Activated T-helper 17 cell treated with anti-CD3 and anti-CD28 coated beads, Interleukin-2, amount 50 U/mL, for 72 hours (primary cell): ENCODE measurements at places on chromosomes 6 and 20. TPM values are rescaled to one million over a fixed set of nuclear protein-coding genes. Genes with fewer than 3 reads are reported as not detected.

DNA sequence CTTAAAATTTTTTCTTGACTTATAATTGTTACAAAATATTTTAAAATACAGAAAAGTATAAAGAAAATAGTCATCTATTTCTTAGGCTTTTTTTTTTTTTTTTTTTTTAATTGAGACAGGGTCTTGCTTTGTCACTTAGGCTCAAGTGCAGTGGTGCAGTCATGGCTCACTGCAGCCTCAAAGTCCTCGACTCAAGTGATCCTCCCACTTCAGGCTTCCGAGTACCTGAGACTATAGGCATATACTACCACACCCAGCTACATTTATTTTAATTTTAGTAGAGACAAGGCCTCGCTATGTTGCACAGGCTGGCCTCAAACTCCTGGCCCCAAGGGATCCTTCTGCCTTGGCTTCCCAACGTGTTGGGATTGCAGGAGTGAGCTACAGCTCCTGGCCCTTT, 5.3 kb upstream of the ACAT2 start:
- ATAC-seq, result no peak

DNA sequence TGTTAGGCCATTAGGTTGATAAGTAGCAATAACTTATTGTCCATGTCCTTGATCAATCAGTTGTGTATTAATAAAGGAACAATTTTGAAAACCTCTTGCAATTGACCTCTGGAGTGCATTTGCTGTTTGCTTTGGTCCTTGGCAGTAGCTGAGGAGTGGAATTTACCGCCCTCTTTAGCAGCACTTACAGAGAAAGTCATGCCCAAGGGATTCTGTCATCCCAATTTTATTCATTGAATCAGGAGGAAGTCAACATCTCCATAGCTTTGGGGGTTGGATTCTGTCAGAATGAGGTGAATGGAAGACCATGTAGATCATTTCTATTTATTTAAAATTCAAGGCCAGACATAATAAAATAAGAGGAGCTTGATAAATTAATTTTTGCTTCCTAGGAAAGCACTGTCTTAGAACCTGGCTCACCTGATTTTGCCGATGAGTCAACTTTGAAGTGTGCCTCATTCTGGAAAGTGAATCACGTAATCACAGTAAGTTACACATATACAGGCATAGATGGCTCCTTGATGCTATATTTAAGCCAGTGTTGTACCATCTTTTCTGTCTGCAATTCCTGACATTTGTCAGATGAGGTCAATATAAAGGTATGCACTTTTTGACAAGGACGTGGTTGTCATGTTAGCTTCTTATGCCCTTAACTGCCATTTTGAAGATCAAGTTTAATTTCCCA, 128.7 kb upstream of the MLIP start:
- ATAC-seq, result no peak

GRCh38 chr6:54053881-54054391, 57.3 kb upstream of the MLIP start:
- no peak for ATAC-seq

DNA sequence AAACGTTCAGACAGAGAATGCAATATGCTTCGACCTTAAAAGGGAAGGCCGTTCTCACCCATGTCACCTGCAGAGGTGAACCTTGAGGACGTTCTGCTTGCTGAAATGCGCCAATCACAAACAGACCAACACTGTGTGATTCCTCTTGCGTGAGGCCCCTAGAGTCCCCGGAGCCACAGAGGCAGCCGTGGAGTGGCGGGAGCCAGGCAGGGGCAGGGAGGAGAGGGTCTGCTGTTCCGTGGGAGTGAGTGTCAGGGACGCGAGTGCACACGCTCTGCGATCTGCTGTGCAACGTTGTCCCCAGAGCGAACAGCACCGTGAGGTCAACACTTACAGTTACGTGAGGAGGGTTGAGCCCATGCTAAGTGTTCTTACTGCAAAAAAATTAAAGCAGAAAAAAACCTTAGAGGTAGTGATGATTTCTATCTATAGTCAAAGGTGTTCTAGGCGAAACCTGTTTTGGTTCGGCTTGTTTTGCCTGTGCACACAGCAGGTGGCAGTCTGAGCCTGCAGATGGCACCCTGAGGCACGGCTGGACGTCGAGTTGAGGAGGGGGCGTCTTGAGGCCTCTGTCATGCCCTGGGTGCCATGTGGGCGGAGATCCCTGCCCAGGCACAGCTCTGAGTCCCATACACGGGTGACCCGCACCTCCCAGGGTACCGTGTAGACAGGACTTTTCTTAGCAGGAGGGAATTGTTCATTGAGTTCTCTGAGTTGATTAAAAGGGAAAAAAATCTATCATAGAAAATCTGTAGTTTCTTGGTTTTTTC, 71.7 kb upstream of the FRMD1 start:
- no peak for ATAC-seq

STX11 gene
- 25.9 TPM for total RNA-seq

KIF13A gene
- not detected for total RNA-seq

DNA sequence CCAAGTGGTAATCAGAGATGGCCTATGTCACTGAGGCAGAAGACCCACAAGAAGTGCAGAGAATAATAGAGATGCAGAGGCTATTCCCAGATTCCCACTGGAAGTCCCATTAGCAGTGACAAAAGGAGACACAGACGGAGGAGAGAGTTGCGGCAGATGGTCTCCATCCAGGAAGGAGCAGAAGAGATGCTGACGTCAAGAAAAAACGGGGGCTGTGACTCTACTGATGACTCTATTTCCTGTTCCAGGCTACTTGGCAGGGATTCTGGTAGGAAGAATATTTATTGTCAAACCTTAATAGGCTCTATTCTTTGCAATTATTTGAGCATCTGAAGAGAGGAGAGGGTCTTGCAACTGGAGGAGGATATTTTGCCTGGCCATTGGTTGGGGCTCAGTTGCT, 246.0 kb upstream of the ECI2 start:
- no peak for ATAC-seq

DNA sequence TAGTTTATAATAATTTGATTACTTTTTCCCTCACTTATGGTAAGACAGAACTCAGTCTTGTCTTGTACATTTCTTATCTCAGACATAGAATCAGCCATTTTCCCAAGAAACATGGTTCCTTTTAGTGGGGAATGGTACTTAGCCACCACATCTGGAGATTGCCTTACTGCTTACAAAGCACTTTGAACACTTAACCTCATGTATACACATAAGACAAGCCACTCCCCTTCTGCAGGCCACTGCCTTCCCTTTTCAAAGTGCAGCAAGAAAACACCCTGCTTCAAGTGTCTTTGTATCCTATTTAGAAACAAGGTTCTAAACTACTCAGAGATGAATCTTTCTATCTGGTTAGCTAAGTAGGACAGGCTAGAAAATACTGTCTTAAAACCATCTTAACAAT, 159.2 kb downstream of the UBE3D start:
- ATAC-seq, result no peak

TCP11 gene
- total RNA-seq, result not detected
